CD14-positive monocyte (primary cell): ENCODE measurements at places on chromosomes 1 and 21. TPM values are rescaled to one million over a fixed set of nuclear protein-coding genes. Genes with fewer than 3 reads are reported as not detected.

GRCh38 chr1:159030877-159031447 lies 21.3 kb downstream of the IFI16 start:
- no peak for DNase-seq

NTRK1 gene
- not detected for polyA plus RNA-seq

DYNLT5 gene
- 0.08 TPM in 1 of 2 replicates, not detected in the other for polyA plus RNA-seq

PLA2G2D gene
- polyA plus RNA-seq: 0.08 TPM in 2 replicates

GRCh38 chr1:234369784-234370183 lies 3.5 kb upstream of the COA6 start:
- DNase-seq: peak; percentile 25

DNA sequence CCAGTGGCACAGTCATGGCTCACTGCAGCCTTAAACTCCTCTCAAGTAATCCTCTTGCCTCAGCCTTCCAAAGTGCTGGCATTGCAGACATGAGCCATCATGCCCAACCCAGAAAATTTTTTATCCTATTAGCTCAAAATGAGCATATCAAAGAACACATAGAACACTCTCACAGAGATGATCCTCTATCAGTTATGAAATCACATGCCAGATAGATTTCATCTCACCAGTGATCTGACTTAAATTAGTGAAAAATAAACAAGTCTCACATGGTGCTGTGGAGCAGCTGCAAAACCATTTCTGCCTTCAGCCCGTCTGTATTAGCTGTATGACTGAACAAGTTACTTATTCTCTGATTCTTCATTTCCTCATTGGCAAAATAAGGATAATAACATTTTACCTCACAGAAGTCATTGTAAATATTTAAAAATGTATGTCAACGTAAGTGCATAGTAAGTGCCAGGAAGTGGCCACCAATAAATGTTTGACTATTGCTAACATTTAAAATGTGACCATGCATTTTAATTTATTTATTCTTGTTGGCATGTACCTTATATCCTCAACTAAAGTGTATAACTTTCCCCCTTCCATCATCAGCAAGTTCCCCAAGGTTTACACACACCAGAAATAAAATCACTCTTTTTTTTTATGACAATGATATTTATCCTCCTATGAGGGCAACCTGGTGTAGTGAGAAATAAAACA lies 29.0 kb upstream of the SLC19A2 start:
- no peak for DNase-seq

GRCh38 chr1:48228156-48228555 lies 5.6 kb downstream of the SLC5A9 start:
- no peak for DNase-seq

- peak; percentile 8 for DNase-seq
Measured at GRCh38 chr1:76763738-76764137, 103.5 kb upstream of the ST6GALNAC5 start.

CYP4X1 gene
- polyA plus RNA-seq: not detected in 2 replicates

DNA sequence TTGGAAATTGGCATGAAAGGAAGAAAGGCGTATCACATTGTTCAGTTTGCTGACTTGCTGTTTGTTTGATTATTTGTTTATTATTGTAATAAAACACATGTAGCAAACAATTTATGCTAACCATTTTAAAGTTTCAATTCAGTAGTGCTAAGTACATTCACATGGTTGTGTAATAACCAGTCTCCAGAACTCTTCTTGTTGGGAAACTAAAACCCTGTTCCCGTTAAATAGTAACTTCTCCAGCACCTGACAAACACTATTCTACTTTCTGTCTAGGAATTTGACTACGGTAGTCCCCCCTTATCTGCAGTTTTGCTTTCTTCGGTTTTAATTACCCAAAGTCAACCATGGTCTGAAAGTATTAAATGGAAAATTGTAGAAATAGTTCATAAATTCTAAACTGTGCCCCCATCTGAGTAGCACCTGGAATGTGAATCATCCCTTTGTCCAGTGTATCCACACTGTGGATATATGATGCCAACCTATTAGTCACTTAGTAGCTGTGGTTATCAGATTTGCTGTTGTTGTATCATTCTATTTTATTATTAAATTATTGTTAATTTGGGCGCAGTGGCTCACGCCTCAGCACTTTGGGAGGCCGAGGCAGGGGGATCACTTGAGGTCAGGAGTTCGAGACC lies 5.5 kb downstream of the MORC3 start:
- no peak for DNase-seq

COL9A2 gene
- 2.0 TPM for polyA plus RNA-seq

DNA sequence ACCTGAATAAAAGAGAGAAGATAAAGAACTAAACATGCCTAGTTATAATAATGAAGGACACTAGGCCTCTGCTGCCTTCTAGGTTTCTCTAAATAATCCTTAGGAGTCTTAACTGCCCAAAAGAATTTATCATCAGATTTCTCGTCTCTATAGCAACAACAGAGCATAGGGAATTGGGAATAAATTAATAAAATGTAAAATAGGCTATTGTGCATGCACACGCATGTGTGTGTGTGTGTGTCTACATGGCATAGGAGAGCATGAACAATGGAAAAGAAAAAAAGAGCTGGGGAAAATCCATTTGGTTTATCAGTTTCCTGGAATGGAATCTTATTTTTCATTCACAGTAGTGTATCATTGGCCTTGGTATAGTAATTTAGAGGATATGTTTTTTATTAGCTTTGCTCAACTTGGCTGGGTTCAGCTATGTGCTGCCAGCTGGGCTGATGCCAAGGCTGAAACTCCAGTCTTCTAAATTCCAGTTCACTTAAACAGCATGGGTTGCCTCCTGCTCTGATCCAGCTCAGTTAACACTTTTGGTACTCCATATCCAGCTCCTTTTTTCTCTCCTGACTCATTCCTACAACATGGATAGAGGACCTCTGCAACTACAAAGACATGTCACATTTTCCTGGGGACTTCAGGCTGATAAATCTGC lies 80.6 kb upstream of the SLFNL1 start:
- DNase-seq: no peak

DNA sequence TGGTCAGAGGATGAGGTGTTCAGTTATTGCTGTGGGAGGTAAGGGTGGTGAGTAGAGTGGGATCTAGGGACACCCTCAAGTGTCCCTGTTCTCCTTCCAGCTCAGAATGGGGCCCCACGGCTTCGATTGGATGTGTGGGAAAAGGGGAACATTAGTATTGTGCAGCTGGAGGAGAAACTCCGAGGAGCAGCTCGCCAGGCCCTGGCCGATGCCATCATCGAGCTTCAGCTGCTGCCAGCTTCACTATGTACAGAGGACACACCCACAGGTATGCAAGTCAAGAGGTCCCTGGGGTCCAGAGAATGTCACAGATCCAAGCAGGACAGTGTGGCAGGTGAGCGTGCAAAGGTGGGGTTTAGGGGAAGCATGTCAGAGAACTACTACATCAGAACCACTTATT lies 13.9 kb downstream of the HYI start:
- DNase-seq: no peak

- no peak for DNase-seq
Measured at GRCh38 chr1:232112076-232112475, 485.5 kb downstream of the DISC1 start.

DNA sequence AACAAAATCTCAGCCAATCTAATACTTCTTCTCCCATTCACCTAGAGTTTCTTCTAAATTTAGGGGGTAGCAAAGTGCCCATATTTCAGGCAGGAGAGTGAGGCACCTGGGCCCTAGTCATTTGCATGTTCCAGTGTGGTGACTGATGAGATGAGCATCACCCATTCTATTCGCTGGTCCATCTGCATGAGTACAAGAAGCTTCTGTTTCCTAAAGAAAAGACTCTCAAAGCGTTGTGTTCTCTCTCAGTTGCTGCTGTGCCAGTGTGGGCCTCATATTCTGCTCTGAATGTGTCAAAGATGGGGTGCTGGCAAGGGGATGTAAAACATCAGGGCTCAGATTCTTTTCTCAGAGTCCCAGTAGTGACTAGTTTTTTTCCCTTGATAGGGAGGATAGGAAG lies 16.1 kb upstream of the DPYD start:
- DNase-seq: no peak

DCST1 gene
- not detected for polyA plus RNA-seq

DNA sequence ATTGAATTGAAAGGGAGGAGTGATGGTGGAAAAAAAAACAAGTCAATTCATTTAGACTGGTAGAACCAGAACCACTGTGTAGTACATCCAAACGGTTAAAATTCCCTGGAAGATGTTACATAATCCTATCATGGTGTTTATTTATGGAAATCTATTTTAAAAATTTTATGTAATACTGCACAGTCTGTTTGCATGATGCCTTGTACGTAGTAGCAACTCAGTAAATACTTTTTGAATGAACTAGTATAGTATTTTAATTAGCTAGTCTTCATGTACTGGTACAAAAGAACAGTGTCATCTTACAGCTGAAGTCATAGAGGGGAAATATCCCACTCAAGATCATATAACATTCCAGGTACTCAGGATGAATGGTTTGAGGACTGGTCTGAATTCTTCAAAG lies 27.0 kb upstream of the IER5 start:
- DNase-seq: no peak

CHIA gene
- polyA plus RNA-seq: not detected

CLCA1 gene
- not detected for polyA plus RNA-seq

DNA sequence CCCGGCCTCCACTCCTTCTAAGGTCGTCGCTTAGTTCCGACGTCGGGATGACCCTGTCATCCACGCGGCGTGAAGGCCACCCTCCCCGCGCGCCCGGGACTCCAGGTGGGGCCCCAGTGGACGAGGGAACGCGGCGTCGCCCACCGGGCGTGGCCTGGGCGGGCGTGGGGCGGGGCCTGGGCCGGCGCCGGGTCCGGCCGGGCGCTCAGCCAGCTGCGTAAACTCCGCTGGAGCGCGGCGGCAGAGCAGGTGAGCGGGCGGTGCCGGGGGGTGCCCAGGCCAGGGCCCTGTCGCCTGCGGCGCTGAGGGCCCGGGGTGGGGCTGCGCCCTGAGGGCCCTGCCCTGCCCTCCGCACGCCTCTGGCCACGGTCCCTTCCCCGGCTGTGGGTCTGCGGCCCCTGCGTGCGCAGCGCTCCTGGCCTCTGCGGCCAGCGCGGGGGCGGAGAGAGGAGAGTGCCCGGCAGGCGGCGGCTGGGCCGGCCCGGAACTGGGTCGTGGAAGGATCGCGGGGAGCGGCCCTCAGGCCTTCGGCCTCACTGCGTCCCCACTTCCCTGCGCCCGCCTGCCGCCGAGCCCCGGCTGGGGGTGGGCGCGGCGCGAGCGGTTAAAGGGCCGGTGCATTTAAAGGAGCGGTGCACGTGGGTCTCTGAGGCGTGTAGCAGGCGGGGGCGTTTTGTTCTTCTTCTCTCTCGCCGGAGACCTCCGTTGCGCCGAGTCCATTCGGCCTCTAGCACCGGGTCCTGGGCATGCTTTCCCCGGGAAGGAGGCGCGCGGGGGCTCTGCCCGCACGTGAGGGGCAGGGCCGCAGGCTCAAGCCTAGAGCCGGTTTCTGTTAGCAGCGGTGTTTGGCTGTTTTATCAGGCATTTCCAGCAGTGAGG lies at the start of gene PSEN2:
TSS of gene PSEN2 (plus strand) at position 216 of the 879 bp plus-strand sequence. CDS start 11,292 bp downstream, outside the sequence.
- peak; percentile 26 for DNase-seq

CRP gene
- not detected for polyA plus RNA-seq

GRCh38 chr1:15153842-15154479 lies 414 bp downstream of the TMEM51 start:
- peak; percentile 62 for DNase-seq

S100A16 gene
- polyA plus RNA-seq: not detected

OBSCN gene
- polyA plus RNA-seq: 0.57 TPM

- DNase-seq: no peak
Measured at GRCh38 chr21:15036189-15036588, 28.6 kb downstream of the NRIP1 start.

- DNase-seq: no peak
Measured at GRCh38 chr1:213982672-213983492, 4.9 kb upstream of the PROX1 start.

CAPN8 gene
- polyA plus RNA-seq: not detected
